ENCODE measurements at places on chromosomes 1 and 21.

DNA sequence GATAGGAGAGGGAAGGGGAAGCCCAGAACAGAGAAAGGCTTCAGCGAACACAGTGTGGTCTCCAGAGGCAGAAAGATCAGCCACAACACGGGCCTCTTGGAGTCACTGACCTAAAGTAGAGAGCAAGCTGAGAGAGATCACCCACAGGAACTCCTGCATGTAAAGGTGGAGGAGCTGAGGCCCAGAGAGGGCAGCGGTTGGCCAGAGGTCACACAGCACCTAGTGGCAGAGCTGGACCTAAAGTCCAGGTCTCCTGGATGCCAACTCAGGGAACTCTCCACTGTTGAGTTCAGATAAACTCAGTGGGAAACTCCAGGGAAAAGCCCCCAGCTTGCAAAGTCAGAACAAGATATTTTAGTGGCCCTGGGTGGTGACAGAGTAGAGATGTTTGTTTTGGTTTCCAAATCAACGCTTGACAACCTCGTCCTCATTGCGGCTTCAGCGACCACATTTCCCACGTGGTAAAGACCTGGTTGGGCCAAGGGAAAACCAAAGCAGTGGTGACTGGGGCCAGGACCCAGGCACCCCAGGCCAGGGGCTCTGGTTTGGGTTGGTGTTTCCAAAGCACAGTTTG, 4.6 kb downstream of the IFFO2 start:
- peak; percentile 87 for DNase-seq

DNA sequence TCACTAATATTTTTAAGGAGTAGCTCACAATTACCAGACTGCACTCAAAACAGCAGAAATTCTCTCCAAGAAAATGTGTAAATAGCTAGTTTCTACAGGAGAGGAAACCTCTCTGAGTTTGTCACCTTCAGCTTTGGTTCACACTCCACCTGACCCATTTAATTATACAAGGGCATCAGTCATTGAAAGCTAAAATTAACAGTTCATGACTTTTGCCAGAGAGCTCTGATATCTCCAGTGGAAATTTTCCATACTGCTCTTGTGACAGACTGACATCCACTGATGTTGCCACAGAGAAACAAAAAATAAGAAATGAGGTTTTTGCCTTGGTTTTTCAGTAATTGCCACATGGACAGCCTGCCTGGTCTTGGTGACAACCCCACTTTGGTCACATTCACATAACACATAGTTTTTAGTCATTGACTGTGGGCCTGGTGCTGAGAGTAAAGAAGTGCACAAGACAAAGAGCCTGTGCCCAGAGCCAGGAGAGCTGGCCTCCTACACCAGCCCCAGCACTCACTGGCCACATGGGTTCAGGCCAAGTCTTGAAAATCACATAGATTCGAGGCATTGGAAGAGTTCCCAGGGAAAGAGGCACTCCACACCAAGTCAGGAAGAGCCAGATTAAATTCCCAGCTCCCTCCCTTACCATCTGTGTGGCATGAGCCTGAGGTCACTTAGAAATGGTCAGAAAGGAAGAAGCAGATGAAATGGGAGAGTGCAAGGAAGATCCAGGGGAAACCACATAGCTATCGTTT, 13.8 kb upstream of the SIM2 start:
- DNase-seq = no peak

- no peak for DNase-seq
Observed at GRCh38 chr1:9764550-9764949, 59.2 kb downstream of the CLSTN1 start.

GRCh38 chr1:184152434-184152898, 100.9 kb downstream of the TSEN15 start:
- DNase-seq = peak; percentile 48

- DNase-seq = no peak
Observed at GRCh38 chr1:175758601-175759000, 15.2 kb upstream of the TNR start.

DNA sequence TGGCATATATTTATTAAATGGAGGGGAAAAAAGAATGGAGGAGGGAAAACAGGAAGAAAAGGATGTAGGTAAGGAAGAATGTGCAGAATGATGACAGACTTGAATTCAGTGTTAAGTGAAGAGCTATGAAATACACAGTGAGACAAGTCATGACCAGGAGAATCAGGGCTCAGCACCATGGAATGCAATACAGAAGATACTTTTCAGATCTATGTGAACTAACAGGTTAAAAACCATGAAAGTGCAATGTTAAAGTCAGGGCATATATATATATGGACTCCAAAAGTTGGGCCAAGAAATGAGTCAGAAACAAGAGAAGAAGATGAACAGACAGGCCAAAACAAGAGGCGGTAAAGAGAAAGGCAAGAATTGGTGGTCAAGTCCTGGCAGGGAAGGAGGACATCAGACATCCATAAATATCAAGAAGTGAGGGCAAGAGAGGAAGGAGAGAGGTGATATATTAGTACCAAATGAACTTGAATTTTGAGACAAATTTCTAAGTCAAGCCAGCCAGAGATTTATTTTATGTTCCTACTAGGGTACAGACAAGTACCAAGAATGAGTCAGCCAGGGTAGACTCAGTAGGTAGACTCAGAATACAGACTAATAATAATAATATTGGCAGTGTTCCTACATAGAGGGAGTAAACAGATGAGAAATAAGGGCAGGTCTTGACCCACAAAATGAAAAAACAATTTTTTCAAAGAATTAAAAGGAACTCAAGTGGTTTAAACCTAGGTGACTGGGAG, 39.5 kb upstream of the MCOLN3 start:
- DNase-seq = no peak

DNA sequence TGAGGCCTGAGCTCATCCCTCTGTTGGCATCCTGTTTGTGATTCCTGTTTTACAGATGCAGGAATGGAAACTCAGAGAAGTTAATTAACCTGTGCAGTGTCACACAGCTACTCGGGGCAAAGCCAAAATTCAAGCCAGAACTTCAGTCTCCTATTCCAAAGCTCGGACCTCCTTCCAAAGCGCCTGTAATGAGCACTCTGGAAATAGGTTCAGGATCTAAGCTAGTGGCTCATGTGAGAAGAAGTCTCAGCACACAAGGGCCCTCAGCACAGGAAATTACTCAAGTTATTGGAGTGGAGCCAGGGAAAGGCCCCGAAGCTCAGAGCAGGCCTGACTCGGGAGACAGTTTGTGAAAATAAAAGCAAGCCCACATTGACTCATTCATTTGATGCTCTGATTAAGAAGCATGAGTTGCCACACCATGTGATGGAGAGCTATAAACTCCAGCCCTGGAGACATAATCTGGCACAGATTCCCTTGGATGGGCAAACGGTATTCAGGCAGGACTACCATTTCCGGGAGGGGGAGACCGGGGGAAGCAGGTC, 50.6 kb upstream of the LYST start:
- peak; percentile 96 for DNase-seq

DNA sequence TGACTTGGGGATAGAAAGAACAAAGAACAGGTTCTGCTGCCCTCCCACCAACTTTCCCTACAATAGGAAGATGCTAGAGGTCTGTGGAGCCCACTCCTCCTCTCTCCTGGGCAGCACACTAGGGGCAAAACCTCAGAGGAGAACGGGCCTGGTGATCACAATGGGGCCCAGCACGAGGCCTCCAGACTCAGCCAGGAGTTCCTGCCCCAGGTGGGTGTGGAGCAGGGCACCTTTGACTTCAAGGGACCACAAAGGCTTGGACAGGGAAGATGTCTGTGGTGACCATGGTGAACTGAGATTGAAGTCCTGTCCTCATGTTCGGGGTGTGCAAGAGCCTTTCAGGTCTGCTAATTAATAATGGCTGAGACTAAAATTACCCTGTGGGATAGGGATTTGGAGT, 88.8 kb downstream of the LAMC2 start:
- DNase-seq = no peak

DNA sequence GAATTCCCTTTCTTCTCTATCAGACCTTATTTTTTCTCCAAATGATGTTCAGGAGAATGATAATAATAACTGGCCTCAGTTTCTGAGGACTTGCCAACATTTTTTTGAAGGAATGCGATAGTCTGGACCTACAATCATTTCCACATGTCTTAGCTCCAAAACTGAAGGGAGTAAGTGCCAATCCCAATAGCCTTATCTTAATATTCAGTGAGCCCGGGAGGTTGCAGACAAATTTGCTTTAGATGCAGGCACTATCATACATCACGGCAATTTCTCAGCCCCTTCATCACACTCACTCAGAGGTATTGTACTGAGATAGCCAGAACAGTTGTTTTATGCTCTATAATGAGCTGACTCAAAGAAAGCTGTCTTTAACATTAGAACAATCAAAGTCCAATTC, 796.9 kb downstream of the ADGRL2 start:
- no peak for DNase-seq

DNA sequence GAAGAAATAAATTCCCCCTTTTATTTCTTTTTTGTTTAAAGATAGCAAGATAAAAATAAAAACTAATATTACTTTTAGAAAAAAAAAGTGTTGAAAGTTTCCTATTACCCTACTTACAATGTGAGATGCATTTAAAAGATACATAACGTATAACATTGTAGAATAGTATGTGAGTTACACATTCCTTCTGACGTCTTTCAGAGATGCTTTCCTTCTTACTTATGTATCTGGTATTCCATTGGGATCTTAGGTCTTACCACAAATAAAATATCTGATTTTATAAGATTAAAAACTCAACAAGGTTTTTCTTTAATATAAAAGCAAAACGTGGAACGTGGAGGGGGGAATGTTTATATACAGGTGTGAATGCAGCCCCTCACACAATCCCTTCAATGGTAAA, 147.2 kb upstream of the ETS2 start:
- DNase-seq = no peak

- no peak for DNase-seq
Observed at GRCh38 chr1:201295861-201296260, 12.6 kb downstream of the PKP1 start.

DNA sequence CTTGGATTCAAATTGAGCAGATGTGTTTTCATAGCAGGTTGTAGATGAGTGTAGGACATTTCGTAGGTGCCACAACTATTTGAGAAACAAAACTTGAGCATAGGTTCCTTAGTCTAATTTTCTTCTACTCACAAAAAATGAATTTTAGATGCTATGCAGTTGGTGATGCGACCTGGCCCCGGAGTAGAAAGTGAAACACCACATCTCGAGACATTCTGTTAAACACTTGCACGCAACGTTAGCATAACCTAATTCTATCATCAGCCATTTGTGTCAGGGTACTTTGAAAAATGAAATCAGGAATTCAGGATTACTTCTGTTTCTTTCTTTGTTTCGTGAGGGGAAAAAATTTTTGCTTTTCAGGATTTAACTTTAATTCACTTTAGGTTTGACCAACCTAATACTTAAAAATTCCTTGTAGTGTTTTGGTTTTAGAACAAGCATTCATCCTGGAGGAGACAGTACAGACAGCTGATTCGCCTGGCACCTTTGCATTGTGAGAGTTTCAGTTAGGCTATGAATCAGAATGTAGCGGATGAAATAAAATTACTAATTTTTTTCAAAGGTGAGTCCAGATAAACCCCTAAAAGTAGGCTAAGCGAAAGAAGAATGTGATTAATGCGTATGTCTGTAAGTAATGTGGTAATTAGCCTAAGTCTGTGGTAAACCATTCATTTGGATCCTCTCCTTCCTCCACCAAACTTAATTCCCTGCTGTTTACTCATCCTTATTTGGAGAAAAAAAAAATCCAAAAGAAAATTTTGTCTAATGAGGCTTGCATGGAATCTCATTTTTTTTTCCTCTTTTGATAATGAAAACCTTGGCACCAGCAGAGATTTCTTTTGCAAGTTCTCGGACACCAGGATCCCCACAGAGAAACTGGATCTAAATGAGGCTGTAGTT, 44.9 kb downstream of the MAP3K21 start:
- DNase-seq = no peak

GRCh38 chr1:199123615-199124014, 484.8 kb downstream of the PTPRC start:
- DNase-seq = no peak

DNA sequence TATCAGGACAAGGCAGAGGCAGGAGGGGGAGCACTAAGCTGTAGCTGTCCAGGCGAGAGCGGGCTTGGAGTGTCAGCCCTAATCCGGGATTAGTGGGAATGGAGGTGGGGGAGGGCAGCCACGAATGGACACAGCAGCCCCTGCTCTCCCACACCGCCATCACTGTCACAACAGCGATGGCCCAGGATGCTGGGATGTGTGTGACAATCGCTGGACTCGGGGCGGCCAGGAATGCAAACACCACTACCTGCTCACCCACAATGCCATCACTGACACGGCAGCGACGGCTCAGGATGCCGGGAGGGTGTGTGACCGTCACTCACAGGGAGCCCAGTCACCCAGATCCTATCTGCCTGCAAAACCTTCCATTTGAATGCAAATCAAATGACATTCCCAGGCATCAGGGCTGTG, 2.9 kb downstream of the C2CD2 start:
- DNase-seq = no peak

Measured in CD14-positive monocyte (primary cell).